IMR-90 (cell line): ENCODE measurements at places on chromosomes 3 and 15. TPM values are rescaled to one million over a fixed set of nuclear protein-coding genes. Genes with fewer than 3 reads are reported as not detected.

NAALADL2 gene
- 19.2 and 20.6 TPM in 2 replicates for total RNA-seq

SNUPN gene
- 23.8 and 28.6 TPM in 2 replicates for total RNA-seq

SLC12A1 gene
- not detected in 2 replicates for total RNA-seq

FANCD2OS gene
- total RNA-seq: not detected in 2 replicates

RETNLB gene
- total RNA-seq: not detected in 2 replicates

FBN1 gene
- 283 and 326 TPM in 2 replicates for total RNA-seq

PRTG gene
- total RNA-seq: 1.4 and 1.7 TPM in 2 replicates

CMTM8 gene
- total RNA-seq: not detected in 2 replicates

CHRM5 gene
- under 0.01 TPM in 2 replicates for total RNA-seq

CLRN1 gene
- total RNA-seq: not detected in 2 replicates

KBTBD12 gene
- total RNA-seq: not detected in 2 replicates

MORC1 gene
- total RNA-seq: not detected in 2 replicates

UBA7 gene
- 15.3 and 18.6 TPM in 2 replicates for total RNA-seq

ZPLD1 gene
- total RNA-seq: under 0.01 TPM in 2 replicates

NANOGP8 gene
- not detected in 2 replicates for total RNA-seq

NSUN3 gene
- total RNA-seq: 6.8 and 11.1 TPM in 2 replicates

HRG gene
- not detected in 2 replicates for total RNA-seq

GABRR3 gene
- not detected in 2 replicates for total RNA-seq

GRAMD1C gene
- total RNA-seq: 5.0 and 9.4 TPM in 2 replicates

ASB14 gene
- not detected in 2 replicates for total RNA-seq

LRRIQ4 gene
- not detected in 2 replicates for total RNA-seq

NBEAL2 gene
- 2.2 TPM in 2 replicates for total RNA-seq

HSPBAP1 gene
- total RNA-seq: 4.4 and 4.8 TPM in 2 replicates

FANCI gene
- 25.6 and 34.2 TPM in 2 replicates for total RNA-seq

ACKR2 gene
- not detected in 2 replicates for total RNA-seq

AP3S2 gene
- total RNA-seq: 34.1 and 44.4 TPM in 2 replicates

TMEM212 gene
- not detected in 2 replicates for total RNA-seq

DLL4 gene
- total RNA-seq: 1.7 and 1.8 TPM in 2 replicates

C2CD4A gene
- not detected in 2 replicates for total RNA-seq

SHC4 gene
- total RNA-seq: 2.5 and 2.7 TPM in 2 replicates
